ENCODE measurements at places on chromosomes 2 and 18. TPM values are rescaled to one million over a fixed set of nuclear protein-coding genes. Genes with fewer than 3 reads are reported as not detected.

- H3K4me1 ChIP-seq: peaks cover 2% of the 10 kb centered on the region
- H3K27ac ChIP-seq: no peak overlapping the region
- no peaks in the 10 kb centered on the region for H3K27me3 ChIP-seq
Observed at GRCh38 chr2:157735532-157735931, 106.9 kb upstream of the ACVR1C start.

DNA sequence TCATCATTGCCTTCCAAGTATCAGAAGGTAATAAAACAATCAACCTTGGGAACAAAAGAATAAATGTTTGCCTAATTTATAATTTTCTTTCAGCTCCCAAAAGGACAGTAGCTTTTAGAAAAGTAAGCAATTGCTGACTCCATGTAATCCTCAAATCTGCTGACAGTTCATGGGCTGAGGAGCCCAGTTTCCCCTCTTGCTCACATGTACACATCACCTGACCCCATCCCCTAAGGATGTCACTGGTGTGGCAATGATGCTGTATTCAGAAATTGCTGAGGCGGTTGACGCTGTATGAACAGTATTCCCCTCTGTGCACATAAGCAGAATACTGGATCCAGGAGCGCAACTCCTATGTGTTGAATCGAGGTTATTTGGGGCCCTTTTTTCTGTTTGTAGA is 56.1 kb upstream of the LYPD1 start:
- DNase-seq: no peak
- no peak overlapping the region for H3K27ac ChIP-seq
- no peaks in the 10 kb centered on the region for H3K4me1 ChIP-seq

The ZC3H6 gene
- total RNA-seq: 2.2 TPM

The IL36A gene
- not detected for total RNA-seq

DNA sequence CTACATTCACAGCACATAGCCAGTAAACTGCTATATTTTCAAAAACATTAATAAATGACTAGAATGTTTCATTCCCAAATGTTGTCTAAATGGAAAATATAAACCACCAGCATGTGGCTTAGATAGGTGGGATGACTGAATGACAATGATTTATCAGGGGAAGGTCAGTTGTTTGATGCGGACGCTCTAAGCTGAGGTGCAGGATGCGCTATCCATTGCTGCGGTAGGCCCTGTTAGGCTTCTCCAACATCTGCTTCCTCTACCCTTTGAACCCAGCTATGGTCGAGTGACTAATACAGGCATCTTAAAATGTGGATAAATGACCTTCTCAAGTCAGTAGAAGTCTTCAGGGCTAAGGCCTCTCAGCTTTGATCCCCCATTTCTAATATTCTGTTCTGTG is 584.2 kb downstream of the CMPK2 start:
- no peaks in the 10 kb centered on the region for H3K4me1 ChIP-seq
- H3K4me3 ChIP-seq: no peak overlapping the region

- no peak for DNase-seq
- no peak overlapping the region for H3K4me3 ChIP-seq
- H3K27ac ChIP-seq: peak overlapping the region; percentile 35
- H3K4me1 ChIP-seq: no peaks in the 10 kb centered on the region
- no peaks in the 10 kb centered on the region for H3K27me3 ChIP-seq
- no peaks in the 10 kb centered on the region for H3K36me3 ChIP-seq
Observed at GRCh38 chr18:40250236-40250635, 1704.8 kb upstream of the PIK3C3 start.

DNA sequence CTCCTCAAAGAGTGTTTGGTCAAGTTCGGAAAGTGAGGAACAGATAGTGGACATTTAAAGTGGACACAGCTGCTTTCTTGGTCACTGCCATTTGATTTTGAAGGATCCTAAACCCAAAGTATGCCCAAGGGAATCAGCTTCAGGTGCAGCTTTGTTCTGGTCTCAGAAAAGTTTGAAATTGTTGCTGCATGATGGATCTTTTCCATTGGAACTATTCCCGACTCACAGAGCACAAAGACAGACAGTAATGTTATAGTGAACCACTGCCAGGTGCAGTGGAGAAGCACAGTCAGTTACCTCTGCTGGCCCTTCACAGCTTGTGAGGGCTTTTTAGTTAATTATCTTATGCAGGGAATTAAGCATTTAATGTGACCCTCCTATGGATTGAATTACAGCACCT is 301.7 kb downstream of the PHLPP1 start:
- H3K27me3 ChIP-seq: peaks cover 11% of the 10 kb centered on the region
- no peak for DNase-seq
- H3K4me1 ChIP-seq: no peaks in the 10 kb centered on the region
- no peak overlapping the region for H3K27ac ChIP-seq

Measured in IMR-90 (cell line).